ENCODE measurements at places on chromosomes 4 and X.

DNA sequence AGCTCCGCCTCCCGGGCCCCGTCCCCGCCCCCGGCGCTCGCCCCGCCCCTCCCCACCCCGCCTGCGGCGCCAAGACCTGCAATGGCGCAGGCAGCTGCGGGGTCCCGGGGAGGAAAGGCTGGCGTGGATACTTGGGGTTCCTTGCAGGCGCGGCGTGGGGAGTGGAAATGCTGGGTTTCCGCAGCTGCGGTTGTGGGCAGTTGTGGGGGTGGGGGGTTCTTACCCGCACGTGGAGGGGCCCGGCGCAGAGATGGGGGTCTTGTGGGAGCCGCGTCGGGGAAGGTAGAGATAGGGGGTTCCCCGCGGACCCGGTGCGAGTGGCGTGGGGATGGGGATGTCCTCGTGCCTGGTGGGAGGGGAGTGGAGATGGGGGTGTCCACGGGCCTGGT lies 680 bp upstream of the ASMTL start:
- peak; percentile 33 for DNase-seq

- DNase-seq, result no peak
Observed at GRCh38 chr4:87734084-87734483, 65.3 kb upstream of the IBSP start.

DNA sequence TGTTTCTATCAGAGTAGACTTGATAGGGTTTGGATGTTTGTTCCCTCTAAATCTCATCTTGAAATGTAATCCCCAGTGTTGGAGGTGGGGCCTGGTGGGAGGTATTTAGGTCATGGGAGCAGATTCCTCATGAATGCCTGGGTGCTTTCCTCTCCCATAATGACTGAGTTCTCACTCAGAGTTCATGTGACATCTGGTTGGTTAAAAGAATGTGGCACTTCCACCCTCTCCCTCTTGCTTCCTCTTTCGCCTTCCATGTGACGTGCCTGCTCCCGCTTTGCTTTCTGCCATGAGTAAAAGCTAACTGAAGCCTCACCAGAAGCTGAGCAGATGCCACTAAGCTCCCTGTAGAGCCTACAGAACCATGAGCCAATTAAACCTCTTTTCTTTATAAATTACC lies 47.3 kb upstream of the SRPX start:
- DNase-seq, result no peak

DNA sequence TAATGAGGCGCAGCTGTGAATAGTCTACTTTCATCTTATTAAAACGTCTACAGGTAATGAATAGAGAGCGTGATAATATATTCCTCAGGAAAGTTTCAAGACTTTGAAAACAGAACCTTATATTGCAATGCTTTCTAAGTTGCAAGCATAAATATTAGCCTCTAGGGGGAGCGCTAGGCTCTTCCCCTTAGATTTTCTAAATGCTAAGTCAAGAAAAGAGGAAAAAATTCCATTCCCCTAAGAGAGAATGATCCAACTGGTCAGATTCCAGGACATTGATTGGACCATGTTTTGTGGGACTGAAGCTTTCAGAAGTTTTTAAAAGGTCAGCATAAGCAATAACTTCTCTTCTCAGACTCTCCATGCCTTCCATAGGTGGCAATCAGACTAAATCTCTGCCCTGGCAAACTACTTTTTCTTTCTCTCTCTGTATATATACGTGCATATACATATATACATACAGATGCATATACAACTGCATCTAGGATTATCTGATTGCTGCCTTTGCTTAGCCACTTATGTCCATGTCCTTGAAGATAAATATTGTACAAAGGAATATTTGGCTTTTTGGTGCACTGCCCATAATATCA lies 492.9 kb downstream of the INPP4B start:
- peak; percentile 38 for DNase-seq

GRCh38 chrX:40082447-40083119 lies 15.2 kb downstream of the BCOR start:
- no peak for DNase-seq

DNA sequence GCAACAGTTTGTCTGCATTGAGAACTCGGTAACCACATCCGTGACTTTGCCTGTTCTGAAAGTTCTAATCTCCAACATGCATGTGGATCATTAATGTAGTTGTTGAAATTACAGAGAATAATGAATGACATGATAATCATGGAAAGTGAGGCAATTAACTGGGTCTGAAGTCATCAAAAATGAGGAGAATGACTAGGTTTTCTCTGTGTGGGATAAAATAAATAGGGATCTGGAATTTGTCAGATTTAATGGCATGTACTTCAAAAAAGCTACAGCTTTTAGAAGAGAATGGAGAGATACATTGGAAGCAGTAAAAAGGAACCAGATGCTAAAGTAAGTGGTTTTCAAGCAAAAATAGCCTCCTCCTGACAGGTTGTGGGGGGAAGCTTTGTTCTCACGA lies 59.3 kb downstream of the AFM start:
- DNase-seq, result no peak

- peak; percentile 86 for DNase-seq
Observed at GRCh38 chr4:1201851-1202525, 29.6 kb upstream of the SPON2 start.

DNA sequence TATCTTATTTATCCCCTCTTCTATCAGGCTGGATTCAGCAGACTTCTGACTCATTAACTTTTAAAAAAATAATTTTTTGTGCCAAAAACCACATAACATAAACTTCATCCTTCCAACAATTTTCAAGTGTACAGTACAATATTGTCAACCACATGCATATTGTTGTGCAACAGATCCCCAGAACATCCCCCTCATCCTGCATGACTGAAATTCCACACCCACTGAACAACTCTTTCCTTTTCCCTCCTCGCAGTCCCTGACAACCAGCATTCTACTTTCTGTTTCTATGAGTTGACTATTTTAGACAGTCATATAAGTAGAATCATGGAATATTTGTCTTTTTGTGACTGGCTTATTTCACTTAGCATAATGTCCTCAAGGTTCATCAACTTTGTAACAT lies 2.2 kb upstream of the MID2 start:
- DNase-seq, result peak; percentile 29

- DNase-seq, result peak; percentile 39
Observed at GRCh38 chr4:95124906-95125504, 367.2 kb downstream of the BMPR1B start.

DNA sequence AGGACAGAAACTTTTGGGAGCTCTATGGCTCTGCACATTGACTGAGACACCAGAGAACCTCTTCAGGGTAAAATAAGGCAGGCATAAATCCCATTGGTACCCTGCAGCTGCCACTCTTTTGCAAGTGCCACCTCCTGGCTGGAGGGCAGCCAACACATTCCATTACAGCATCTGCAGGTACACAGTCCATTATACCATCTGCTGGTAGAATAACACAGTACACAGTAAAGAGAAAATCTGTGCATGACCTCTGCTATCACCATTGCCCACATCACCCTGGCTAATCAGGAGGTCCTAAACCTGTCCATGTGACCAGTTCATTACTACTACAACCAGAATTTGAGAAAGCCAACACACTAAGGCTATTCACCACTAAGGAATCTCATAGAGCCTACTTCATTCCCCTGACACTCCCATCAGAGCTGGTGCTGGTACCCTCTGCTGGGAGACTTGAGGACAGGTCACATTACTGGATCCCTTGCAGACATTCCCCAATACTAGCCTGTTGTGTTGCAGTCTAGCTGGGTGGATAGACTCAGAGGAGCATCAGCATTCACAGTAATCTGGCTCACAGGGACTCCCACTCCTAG lies 176.2 kb upstream of the TACR3 start:
- no peak for DNase-seq

DNA sequence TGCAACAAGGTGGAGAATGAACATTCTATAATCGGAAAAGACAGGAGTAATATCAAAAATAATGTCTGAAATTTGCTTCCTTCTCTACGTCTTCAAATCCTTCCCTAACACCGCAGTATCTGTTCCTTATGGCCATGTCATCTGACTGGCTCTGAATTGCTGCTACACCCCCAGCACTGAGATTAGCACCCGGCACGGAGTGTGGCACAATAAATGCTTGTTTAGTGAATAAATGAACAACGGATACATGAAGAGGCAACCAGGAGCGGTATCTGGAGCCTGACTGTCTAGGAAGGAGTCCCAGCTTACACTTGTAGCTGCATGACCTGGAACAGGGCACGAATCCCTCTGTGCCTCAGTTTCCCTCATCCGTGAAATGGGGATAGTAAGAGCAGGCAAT lies 164.3 kb downstream of the AFAP1 start:
- no peak for DNase-seq

DNA sequence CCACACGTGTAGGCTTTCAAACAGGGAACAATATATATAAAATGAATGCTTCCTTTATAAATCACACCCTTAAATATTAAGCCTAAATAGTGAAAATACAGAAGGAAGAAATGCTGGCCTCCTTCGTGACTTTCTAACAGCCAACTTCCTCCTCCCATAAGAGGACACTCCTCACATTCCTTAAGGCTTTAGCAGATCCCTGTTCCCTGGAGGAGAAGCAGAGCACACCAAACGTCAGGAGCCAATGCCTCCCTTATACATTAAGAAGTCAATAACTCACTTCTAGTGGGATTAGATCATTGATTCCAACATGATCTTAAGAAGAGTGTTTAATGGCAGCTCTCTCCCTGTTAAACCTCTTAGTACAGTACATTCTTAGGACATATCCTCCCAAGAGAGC lies 108.4 kb upstream of the FAM241A start:
- no peak for DNase-seq

DNA sequence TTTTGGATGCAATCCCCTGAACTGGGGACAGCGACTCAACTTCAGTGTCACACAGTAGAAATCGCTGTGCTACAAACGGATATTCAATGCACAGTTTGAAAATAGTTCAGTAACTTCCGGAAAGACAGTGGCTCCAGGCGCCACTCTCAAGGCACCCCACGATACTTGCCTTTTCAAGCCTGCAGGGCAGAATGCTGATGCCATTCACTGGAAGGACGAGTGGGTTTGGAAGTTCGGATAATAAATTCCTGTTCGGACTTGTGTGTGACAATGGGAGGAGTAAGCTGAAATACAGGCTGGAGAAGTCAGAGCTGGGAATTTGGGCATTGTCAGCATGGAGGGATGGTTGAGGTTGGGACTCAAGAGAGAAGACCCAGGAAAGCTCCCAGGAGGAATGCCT lies 64.3 kb upstream of the HELT start:
- DNase-seq, result no peak

DNA sequence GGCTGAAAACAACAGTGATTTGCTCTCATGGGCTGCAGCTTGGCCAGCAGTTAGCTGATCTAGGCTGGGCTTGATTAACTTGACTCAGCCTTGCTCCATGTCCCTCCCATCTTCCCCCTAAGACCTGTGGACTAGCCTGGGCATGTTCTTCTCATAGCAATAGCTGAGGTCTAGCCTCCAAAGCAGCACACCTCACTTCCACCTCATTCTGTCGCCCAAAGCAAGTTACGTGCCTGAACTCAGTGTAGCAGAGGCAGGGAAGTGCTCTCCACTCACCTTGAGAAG lies 62.2 kb downstream of the EVC start:
- DNase-seq, result no peak

- DNase-seq, result peak; percentile 15
Observed at GRCh38 chrX:2901367-2902036, 27.6 kb downstream of the ARSD start.

- DNase-seq, result no peak
Observed at GRCh38 chr4:1715002-1715758, 3.1 kb upstream of the SLBP start.

DNA sequence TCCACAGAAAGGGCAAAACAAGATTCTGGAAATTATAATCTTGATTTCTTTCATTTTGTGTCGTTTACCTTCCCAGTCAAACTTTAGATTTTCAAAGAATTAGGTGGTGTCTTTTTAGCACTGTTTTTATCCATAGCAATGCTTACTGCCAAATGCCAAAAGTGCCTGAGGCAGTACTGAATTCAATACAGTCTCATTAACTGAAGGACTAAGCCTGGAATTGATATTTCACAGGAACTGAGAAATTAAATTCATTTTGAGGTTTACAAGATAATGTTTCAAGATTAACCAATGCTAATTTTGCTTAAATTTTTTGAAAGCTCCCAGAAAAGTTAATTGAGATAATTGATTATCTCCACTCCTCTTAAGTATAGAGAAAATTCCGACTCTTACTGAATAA lies 68.8 kb upstream of the ARHGAP24 start:
- DNase-seq, result no peak

DNA sequence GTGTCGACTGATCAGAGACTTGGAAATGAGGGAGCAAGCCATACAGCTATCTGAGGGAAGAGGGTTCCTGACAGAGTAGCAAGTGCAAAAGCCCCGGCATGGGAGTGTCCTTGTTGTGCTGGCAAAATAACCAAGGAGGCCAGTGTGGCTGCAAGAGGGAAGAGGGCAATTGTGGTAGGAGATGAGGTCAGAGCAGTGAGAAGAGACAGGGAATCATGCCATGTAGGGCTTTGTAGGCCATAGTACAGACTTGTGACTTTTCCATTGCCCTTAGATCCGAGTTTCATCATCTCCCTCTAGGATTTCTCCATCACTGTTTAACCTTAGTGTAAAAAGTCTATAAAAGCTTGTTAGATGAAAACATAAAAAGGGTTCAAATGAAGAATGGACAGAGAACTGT lies 76.2 kb downstream of the DOCK11 start:
- no peak for DNase-seq

DNA sequence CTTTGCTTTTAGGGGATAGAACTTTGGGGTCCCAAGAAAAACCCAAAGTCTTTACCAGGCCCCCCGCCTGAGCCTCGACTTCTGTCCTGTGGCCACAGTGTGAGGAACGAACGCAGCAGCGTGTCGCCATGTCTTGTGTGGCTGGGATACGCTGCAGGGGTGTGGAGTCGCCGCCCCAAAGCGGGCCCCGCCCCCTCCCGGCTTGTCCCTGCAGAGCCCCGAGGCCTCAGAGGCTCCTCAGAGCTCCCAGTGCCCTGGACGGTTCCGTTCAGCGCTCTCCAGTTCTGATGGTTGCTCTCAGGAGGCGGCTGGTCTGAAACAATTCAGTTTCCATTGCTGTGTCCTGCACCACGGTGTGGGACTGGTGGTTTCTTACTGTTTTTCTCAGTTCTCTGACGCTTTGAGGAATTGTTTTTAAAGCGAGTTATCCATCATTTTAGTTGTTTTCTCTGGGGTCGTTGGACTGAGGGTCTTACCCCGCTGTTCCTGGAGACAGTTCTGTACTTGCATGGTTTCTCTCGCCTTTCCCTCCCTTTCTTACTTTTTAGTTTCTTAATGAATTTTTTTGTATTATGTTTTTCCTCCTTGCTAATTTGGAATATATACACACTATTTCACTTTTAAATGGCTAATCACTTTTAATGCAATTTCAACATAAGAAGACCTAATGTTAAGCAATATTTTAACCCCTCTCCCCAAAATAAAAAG lies 1.6 kb upstream of the IDUA start:
- no peak for DNase-seq

- no peak for DNase-seq
Observed at GRCh38 chr4:37132351-37132974, 112.1 kb upstream of the NWD2 start.

GRCh38 chrX:130082244-130083106 lies 27.8 kb downstream of the ELF4 start:
- DNase-seq, result no peak

- DNase-seq, result no peak
Observed at GRCh38 chr4:145299380-145300076, 119.1 kb upstream of the OTUD4 start.
